Activated CD4-positive, alpha-beta T cell treated with anti-CD3 and anti-CD28 coated beads, Interleukin-2, amount 50 U/mL, for 1 hour (primary cell): ENCODE measurements at places on chromosomes 3 and 15.

DNA sequence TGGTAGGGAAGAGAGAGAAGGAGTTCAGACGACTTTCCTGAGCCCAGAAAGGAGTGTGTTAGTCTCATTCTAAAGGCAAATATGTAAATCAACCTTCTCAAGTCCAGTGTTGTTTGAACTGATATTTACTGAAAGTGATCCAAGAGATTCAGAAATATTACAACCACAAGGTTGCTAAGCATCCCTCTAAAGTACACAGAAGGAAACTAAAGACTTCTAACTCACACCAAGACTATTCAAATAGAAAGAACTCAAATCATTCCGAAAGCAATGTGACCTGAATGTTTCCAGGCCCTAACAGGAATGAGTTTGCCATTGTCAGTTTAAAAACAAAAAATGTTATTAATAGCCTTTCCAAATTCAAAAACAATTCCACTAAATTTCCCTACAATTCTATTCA lies 56.9 kb upstream of the VGLL3 start:
- no peak for DNase-seq

DNA sequence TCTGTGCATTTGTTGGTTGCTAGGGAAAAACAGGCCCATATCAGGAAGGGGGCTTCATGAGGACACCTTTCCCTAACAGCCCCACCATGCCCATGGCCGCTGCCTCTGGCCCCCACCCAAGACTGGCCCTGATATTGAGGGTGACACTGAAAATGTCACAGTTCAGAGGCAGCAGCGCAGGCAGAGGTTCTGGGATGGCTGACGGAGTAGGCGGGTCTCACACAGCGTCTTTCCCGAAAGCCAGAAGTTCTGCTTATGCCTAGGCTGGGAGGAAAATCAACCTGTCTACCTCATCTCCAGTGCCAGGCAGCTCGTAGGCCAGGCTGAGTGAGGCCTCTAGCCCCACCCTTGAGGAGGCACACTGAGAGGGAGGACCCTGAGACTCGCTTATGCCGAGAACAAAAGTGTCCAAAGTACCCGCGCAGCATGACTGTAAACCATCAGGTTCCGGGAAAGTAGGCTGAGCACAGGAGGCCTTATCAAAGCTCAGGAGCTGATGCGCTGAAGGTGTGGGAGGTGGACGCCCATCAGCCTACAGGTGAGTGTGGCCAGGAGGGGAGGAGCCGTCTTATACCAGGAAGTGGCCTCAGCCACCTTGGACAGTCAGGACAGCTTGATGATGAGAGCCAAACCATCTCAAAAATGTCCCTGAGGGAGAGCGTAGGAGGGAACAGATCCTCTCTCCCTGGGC lies 27.5 kb downstream of the GRAMD2A start:
- DNase-seq, result no peak

GRCh38 chr3:99506-99905 lies 97.1 kb upstream of the CHL1 start:
- DNase-seq, result no peak

DNA sequence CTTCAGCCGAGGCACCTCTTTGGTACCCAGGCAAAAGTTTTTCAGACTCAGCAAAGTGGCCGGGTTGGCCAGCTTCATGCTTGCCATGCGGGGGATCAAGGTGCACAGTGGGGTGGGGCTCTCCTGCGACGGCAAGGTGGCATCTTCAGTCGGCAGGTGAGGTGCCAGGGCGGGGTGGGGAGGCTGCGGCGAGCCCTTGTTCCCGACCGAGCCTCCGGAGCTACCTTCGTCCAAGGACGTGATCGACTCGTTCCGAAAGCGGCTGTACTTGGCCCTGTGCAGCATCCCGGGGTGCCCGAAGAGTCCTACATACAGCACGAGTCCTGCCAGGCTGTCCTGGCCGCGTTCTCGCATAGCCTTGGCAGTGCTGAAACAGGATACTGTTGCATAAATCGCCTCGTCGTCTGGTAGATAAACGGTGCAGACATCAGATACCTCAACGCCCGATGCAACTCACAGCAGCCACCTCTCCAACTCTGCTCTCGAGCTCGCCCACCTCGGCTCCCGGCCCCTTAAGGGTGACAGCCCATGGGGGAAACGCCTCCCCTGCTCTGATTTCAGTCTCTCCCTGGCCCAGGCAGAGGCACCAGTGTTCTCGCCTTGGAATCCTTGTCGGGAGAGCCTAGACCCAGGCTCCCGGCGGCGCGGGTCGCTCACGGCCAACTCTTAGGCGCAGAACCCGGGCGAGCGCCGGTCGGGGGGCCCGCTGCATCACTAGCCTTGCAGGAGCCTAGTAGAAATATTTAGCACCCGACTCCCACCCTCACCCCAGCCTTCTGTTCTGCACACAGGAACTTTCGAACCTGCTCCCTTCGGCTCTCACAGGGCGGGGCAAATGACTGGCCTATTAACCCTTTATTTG lies 826 bp downstream of the SHC4 start:
- DNase-seq, result no peak

DNA sequence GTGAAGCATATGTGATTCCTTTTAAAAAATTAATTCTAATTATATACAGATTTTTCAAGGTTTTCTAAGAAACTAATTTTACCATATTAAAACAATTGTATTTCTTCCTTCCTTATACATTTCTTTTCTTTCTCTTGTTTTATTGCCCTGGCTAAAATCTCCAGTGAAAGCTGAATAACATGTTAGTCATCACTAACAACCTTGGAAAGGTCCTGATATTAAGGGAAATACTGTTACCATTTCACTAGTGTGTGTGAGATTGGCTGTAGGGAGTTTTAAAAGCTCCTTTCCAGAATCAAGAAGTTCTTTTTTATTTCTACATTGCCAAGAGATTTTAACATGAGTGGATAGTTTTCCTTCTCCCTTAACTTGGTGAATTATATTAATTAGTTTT lies 229.7 kb upstream of the EIF1B start:
- no peak for DNase-seq

GRCh38 chr3:184812662-184813042 lies 686 bp downstream of the VPS8 start:
- peak; percentile 26 for DNase-seq

DNA sequence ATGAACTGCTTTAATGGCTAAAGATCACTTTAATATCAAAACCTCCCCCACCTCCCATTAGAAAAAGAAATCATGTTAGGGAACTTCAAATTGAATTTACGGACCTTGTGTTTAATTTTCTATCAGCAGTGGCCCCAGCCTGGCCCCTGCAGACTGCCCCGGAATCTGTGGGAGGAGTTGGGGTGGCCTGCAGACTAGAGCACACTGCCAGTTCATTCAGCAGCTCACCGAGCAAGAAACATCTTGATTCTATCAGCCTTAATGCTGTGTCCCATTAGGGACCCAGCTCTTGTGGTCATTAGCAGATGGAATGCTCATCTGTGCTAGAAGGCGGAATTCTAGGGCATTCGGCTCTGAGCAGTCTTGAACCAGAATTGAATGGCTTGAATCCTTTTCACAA lies 54.2 kb downstream of the FLNB start:
- DNase-seq, result no peak

GRCh38 chr3:97699889-97700288 lies 64.7 kb upstream of the ARL6 start:
- no peak for DNase-seq

DNA sequence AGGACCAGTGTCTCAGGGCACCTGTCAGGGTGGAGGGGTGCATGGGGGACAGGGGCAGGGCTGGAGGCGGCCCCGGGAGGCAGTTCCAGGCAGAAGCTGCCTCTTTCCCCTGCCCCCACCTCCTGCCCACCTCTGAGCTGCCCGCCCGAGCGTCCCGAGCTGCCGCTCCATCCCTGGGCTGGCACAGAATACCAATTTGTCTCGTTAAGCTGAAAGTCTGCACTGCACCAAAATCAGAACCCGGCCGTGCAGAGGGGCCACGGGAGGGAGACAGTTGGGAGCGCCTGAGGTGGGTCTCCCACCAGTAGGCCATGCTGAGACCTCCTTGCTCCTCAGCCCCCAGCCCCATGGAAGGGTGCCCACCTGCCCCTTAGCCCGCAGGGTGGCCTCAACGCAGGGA lies 1.3 kb upstream of the ATP2B2 start:
- DNase-seq, result no peak

DNA sequence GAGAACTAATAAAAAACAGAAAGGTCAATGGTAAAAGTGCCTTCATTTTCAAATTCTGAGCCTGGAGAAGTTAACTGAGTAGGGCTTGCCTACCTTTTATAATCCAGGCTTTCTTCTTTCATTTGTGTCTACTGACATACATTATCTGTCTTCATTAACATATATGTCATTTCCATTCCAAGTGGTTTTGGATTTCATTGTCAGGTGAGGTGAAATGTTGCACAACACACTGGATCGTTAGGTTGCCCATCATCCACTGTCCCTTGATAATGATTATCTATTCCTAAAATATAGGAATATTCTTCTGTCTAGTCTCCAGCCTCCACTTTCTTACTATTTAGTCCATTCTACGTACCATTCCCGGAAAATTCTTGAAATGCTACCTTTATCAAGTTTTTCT lies 55.0 kb upstream of the CP start:
- DNase-seq, result no peak

DNA sequence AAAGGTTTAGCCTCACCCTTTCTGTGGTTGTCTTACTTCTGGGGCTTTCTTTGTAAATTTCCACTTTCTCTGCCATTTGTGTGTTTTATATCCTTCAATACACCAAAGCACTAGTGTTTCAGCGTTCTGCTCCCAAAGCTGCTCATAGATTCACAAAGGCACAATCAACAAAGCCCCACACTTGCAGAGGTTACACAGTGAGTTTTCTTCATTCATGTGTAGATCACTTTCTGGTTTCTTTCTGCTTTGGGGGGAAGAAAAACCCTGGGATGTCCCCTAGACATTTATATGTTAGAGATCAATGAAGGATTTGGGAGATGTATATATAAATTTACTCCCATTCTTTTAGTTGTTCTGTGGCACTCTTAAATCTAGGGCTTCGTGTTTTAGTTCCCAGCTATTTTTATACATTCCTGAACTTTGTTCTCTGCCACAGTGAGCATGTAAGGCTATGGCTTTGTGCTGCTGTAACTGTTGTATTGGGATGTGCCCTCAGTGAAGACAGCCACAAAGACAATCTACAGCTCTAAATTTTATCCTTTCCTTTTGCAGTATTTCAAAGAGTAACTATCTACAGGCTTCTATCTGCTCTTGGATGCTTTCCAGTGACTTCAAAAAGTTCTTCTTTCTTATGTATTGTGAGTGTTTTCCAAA lies 636.5 kb downstream of the ZBBX start:
- no peak for DNase-seq

DNA sequence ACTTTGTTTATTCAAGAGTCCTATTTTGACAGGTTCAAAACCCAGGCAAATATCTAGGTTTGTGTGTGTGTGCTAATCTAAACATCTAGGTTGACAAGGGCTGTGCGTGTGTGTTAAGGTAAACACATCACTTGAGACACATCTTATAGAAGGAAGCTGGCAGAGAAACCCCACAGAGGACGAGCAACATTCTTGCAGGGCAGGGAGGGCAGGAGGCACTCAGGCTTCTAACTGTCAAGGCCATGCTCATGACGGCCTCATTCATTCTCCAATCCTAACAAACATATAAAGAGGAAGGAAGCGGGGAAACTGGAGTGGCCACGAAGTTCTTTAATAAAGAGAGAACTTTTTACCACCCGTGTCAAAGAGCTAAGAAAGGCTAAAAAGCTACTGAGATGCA lies 43.4 kb downstream of the SLCO2A1 start:
- no peak for DNase-seq

- no peak for DNase-seq
Observed at GRCh38 chr3:194718079-194718478, 32.4 kb downstream of the FAM43A start.

DNA sequence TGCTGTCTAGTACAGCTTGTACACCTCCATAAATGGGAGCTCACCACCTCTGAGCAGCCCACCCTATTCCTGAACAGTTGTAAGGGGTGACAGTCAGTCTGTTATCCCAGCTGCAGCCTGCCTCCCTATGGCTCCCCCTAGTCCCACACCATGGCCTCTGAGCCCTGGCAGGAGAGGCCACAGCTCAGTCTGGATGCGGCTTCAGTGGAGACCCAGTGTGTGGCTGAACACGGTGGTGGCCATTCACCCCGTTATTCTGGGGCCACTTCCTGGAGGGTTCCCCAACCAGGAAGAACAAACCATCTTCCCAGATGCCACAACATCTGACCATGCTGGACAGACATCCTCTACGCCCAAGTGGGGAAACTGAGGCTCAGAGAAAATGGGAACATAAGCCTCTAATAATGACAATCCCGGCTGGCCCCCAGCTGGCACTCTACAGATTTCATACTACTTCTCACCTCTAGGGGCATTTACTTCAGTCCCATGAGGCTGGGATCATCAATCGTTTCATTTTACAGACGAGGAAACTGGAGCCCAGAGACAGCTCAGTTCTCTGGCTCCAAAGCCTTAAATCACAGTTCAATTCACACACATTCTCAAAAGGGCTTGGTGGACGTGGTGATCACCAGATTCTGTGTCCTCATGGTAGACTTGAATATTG lies 9.2 kb upstream of the GRIP2 start:
- DNase-seq, result no peak

GRCh38 chr3:20546636-20547035 lies 360.6 kb upstream of the SGO1 start:
- DNase-seq, result no peak

GRCh38 chr15:39381517-39381916 lies 199.4 kb upstream of the THBS1 start:
- no peak for DNase-seq

GRCh38 chr15:96887730-96888129 lies 557.2 kb downstream of the NR2F2 start:
- DNase-seq, result no peak

DNA sequence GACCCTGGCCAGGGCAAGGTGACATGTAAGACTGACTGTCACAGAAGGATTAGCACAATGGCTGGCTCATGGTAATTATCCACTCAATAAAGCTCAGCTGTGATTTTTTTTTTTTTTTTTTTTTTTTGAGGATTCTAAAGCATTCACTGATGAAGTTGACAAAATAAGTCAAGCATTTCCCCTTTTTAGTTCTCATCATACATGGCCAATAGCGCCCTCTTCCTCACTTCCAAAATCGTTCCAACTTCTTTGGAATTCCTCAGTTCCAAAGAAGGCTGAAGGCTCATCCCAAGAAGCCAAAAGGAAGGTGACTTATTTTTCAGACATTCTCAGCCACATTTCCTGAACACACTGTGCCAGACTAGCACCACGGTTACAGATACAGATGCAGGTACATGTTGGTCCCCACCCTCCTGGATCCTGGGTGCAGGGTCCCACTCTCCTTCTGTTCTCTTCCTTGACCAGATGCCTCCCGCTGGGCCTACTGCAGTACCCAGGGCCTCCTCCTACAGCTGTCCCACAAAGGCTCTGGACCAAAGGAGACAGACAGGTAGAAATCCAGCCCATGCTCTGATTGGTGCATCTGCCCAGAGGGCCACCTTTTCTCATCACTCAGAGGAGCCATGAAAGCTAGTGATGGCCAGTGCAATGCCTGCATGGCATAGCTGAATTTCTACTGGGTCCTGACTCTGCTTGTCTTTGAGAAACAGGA lies 202.6 kb downstream of the UACA start:
- no peak for DNase-seq

GRCh38 chr3:41190509-41191284 lies 8.6 kb upstream of the CTNNB1 start:
- no peak for DNase-seq

GRCh38 chr3:161884830-161885229 lies 388.2 kb downstream of the OTOL1 start:
- DNase-seq, result no peak

GRCh38 chr3:16106050-16106449 lies 68.4 kb upstream of the GALNT15 start:
- DNase-seq, result no peak

GRCh38 chr3:23748398-23749110 lies 57.2 kb upstream of the UBE2E1 start:
- no peak for DNase-seq

- no peak for DNase-seq
Observed at GRCh38 chr3:29186982-29187725, 93.7 kb upstream of the RBMS3 start.
